ENCODE measurements at places on chromosomes 12 and 14.

DNA sequence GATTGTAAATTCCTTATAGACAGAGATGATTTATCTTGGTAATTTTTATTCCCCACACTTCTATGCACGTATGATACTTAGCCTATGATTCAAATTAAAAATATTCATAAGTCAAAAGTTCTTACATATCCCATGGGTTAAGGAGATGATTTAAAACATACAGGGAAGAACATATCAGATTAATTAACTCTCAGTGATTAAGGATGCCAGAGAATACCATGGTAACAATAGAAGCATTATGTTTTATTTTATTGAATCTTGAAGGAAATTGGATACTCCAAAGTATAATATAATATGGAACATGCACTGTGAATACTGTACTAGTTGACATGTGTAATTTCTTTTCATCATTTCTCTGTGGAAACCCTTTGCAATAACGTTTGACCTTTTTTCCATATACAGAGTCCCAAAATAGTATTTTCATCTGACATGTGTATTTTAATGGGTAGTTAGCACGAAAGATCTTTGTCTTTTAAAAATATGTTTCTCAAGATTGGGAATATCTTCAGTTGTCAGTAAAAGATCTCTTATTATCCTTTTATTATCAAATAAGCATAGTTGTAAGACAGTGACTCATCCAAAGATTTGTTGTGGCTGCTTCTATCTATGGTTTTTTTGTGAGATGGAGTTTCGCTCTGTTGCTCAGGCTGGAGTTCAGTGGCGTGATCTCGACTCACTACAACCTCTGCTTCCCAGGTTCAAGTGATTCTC lies 166.7 kb downstream of the RAD51B start:
- no peak for DNase-seq

DNA sequence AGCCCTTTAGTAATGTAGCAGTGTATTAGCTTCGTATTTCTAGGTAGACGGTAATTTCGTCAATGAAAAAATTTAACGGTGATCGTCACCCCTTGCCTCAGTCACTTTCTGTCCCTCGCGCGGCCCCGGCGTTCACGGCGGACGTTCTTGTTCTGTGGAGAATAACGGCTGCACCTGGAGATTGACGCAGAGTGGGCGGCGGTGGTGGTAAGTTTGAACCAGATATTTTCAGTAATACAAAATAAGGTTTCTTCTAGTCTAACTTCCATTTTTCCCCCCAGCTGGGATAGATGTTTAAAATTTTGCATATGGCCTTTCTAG lies 341 bp downstream of the ZNF10 start:
- DNase-seq: no peak

DNA sequence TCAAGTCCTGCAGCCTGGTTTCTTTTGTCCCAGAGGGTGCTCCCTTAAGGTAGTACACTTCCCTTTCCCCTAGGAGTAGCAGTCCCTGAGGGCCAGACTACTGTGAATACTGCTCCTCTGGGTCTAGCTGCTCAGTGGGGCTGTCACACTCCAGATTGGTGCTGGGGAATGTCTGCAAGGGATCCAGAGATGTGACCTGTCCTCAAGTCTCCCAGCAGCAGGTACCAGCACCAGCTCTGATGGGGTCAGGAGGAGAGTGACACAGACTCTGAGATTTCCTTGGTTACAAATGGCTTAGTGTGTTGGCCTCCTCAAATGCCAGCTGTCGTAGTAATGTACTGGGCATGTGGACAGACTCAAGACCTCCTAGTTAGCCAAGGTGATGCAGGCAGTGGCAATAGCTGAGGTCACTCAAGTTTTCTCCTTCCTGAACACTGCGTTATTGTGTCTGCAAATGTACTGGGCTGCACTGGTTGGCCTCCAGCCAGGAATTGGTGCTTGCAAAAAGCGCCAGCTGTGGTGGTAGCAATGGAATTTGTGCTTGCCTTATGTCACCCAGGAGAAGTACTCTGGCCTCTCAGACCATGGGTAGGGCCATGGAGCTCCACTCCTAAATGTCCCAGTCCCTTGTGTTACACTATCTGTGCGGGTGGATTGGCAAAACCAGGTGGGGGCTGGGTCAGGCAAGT lies 36.4 kb upstream of the AEBP2 start:
- no peak for DNase-seq

DNA sequence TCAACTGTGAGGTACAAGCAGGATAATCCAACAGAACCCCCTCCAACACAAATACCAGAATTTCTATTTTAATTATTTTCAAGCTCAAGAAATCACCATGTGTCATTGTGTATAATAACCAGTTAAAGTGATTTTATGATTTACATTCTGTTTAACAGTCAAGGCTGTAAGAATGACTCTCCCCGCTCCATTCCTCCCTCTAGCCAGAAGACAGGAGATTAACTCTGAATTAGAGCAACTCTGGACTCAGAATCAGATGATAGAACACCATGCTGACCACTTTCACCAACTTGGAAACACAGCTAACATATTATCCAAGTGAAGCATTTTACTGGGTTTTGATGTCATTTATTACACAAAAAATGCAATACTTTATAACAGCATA lies 71.9 kb downstream of the ATP2B1 start:
- DNase-seq: no peak

DNA sequence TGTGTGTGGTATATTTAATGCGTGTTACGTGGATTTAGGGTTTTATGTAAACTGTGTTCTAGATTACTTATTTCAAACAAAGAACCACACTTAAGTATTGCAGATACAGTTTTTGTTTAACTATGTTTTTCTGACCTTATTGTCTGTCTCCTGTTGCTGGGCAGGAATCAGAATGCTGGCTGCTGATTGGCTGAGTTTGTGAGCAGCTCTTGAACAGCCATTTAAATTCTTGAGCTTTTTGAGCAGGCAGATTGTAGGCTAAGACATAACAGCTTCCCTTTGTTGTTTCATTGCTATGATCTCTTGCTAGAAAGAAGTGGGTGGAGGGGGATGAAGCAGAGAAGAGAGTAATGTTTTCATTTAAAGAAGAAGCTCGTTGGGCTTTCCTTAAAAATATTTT lies 52.2 kb downstream of the ATF7IP start:
- DNase-seq: peak; percentile 27

DNA sequence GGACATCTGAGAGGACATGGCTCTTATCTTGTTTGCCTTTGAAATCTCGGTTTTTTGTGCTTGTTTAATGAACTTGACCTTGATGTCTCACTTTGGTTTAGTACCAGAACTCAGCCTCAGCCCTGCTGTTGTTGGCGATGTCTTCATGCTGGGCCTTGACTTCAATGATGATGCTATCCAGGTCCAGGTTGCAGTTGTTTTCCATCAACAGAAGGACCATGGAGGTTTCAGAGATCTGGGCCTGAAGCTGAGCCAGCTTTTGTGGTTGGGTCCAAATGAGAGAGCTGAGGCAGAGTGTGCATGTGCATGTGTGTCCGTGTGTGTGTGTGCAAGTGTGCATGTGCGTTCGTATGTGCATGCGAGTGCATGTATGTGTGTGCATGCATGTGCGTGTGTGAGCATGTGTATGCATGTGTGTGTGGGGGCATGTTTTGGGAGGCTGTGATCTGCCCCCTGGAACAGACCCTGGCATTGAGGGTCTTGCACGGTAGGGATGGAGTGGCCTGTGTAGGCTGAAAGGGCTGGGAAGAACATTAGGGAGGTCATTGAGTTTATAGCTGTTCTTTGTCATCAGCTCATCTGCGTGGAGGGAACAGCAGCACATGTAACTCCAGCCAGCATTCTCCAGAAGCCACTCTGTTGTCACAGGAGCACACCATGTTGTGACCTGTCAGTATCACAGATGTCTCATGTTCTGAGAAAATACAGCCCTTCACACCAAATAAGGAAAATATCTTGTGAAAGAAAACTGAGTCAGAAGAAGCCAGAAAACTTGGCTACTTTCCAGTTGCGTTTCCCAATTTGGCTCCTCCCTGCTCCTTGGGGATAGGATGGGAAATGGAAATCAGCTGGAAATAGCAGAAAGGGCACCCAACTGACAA lies 10.0 kb upstream of the KRT82 start:
- no peak for DNase-seq

Measured in T-helper 1 cell (primary cell).